RPMI8226 (cell line): ENCODE measurements at places on chromosomes 7 and 10.

- DNase-seq = peak; percentile 83
These were observed 3.4 kb upstream of the MUC12 start for GRCh38 chr7:100965723-100966541.

DNA sequence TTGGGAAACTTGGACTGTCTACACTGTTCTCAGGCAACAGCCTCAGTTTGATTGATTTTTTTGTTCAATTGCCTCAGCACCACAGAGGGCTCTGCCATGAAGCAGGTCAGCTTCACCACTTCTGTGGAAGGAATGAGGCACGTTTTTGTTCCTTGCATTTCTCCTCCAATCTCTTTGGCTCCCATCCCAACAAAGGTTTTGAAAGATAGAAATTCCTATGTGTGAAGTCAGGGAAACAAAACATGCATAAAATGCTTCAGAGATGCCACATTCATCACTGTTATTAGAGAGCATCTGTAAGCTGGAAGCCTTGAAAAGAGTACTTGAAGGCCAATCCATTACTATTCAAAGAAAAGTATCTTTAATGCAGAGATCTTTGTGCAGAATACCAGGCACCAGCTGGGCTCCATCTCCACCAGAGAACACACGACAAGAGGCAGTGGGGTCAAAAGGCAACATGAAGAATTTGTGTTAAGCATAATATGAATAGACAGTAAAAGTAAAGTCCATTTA lies 249.1 kb upstream of the LYZL1 start:
- DNase-seq = no peak

DNA sequence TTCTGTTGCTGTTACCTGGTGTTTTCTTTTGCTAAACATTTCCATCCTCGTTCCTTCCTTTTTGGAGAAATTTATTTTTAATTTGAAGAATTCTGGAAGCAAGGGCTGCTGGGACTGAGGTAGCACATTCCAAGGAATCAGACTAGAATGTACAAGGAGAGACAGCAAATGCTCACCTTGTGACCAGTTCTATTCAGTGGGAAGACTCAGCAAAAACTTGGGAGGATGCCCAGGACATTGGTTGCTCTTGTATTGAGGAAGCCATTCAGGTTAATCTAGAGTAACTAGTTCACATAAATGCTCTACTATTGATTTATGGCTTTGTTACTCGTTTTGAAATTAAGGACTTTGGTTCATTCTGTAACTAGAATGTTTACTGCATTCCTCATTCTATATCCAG lies 11.3 kb downstream of the PLCE1 start:
- no peak for DNase-seq

- no peak for DNase-seq
These were observed 52.9 kb upstream of the CALD1 start for GRCh38 chr7:134726581-134726980.

DNA sequence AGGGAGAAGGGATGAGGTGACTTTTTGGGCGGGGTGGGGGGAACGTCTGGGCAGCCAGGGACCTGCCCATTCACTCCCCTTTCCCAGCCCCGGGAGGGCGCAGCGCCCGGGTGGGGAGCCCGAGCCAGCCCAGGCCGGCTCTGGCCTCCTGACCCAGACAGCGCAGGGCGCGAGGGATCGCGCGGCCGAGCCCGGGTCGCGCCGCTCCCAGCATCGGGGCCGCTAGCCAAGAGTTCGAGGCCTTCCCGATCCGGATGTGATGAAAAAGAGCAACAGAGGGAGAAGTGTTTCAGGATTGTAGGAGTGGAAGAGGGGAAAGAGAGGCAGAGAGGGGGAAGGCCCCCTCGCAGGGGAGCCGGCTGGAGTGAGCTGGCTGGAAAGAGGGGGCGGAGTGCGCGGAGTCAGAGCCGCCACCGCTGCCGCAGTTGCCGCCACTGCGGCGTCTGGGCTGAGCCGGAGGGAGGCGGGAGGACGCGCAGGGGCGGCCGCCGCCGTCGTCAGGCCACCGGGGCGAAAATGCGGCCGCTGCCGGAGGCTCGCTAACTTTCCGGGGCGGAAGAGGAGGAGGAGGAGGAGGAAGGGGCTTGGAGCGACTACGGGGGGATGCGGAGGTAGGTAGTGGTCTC lies at the start of gene MDFIC:
Gene MDFIC, plus strand, starts transcription at position 69 of the 626 bp plus-strand sequence. CDS start 940 bp downstream, outside the sequence.
- peak; percentile 68 for DNase-seq

DNA sequence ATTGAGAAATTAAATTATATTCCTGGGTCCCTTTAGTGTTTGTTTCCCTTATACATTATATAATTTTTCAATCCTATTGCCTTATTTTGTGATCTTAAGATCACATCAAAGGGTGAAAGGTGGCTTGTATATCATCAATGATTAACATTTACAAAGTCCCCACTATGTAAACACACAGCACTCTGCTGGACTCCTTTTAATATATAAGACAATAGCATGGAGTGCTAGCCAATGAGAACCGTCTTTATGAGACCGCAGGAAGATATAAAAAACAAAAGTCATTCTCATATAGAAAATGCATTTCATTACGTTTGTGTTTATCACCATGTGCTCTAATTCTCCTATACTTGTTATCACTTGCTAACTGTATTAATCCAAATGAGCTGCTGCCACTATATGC lies 108.5 kb downstream of the HOXA1 start:
- no peak for DNase-seq

- DNase-seq = peak; percentile 39
These were observed 50.9 kb downstream of the GALNT11 start for GRCh38 chr7:152076324-152076821.

GRCh38 chr10:103648636-103649532 lies 155.4 kb downstream of the NEURL1 start:
- no peak for DNase-seq

DNA sequence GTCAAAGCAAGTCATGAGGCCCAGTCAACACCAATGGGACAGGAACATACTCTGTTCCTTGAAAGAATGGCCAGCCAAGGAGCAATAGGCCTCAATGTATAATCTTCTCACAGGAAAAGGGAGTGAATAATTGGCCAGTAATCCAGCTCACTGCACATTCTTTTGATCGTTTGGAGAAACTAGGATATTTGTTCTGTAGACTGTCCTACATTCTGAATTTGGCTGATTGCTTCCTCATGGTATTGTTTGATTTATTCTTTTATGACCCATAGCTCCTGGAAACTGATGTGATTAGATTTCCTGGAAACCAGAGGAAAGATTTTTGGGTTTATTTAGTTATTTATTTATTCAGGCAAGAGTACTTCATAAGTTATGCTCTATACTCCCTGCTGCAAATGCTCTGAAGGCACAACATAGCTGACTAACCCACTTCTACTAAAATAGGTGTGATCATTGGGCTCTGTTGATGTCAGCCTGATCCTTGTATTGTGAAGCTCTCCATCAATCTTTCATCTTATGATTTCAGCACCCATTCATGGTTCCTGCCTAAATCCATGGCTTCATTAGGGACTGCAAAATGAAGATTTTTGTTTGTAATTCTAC lies 745.2 kb downstream of the SUGCT start:
- no peak for DNase-seq

DNA sequence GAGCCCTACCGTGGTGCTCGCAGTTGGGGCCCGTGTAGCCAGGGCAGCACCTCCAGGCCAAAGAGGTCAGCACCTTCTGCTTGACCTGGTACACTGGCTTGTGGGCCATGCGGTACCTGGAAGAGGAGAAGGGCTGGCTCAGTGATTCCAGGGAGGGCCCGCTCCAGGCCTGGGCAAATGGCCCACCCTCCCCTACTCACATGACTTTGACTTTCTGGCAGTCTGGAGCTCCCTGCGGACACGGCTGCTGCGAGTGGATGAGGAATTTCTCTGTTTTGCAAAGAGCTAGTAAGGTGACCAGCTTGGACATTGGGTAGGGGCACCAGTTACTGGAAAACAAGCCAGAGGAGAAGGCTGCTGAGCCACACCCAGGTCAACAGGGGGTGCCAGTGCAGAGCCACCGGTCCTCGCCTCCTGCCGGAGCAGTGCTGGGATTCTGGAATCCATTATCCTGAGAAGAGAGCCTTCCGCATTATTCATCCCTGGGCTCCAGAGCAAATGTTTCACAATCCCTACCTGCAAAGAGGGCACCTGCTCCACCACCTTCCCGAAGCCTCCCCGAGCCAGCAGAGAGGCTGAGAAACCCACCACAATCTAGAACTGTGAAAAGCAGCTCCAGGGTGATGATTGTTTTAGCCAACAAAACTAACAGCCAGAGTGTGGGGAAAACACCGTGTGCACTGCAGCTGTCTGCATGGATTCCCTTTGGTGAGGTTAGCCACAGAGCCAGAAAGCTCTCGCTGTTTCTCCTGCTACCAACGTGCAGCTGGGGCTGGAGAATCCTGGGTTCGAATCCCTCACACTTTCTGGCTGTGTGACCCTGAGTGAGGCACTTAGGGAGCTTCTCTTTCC lies 11.8 kb downstream of the MMRN2 start:
- no peak for DNase-seq

- DNase-seq = no peak
These were observed 63.6 kb downstream of the ARID5B start for GRCh38 chr10:61964949-61965702.

DNA sequence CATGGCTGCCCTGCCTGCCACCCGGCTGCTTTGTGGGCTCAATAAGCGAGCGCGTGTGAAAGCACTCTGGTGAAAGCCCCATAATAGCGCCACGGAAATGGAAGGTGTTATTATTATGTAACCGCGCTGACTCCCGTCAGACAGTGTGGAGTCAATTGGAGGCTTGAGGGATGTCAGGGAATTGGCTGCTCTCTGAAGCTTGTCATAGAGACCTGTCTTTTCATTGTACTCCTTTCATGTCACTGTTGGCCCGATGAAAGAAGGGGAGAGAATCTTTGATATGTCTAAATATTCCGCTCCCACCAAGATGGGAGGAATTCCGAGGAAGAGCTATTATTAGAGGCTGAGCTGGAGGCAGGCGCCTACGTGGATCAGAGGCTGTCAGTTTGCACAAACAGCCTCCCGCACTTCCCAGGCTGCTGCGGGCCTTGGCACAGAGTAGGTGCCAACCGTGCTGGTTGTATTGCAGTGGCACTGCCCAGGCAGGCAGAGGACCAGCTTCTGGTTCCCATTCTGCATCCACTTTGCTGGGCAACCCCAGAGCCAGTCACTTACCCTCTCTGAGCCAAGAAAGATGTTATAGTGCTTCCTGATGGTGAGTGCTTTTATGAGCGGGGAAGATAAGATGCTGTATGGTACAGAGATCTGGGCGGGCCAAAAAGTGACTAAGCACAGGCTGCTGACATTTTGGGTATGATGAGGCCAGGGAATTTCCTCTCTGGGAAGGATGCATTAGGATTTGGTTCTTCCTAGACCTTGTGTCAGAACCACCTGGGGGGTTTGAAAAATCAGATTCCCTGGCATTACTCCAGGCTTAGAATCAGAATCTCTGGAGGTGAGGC lies 151.4 kb downstream of the RPS24 start:
- DNase-seq = no peak

GRCh38 chr10:35640474-35640873 lies 1.6 kb downstream of the FZD8 start:
- no peak for DNase-seq

GRCh38 chr7:157941210-157941609 lies 604.4 kb downstream of the DNAJB6 start:
- no peak for DNase-seq

GRCh38 chr10:28400176-28400575 lies 97.3 kb upstream of the MPP7 start:
- DNase-seq = peak; percentile 10

- peak; percentile 82 for DNase-seq
These were observed 13.1 kb downstream of the IFT22 start for GRCh38 chr7:101308245-101309085.

DNA sequence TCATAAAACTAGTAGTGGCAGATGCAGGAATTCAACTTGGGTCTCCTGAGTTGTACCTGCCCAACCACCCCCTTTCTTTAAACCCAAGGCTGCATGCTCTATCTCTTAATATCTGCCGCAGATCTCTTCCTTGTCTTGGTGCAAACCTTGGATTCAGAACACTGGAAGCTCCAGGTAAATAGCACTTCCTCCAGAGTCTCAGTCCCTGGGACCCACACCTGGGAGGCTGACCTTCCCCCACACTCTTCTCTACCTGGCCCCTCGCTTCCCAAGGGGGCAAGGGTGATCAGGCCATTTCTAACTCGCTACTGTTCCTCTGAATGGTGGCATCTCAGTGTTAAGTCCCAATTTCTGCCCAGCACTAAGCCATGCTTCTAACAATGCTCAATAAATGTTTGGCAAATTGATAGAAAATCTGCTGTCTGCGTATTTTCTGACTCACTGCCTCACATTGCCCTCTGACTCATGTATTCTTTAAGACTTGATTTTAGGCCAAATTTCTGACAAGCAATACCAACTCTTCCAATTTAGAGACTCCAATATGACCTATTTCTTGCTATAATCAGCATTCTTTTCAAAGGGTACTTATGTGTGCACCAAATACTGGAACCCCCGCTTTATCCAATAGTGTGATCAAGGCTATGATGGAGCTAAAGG lies 68.0 kb upstream of the PPP1R3C start:
- DNase-seq = no peak

DNA sequence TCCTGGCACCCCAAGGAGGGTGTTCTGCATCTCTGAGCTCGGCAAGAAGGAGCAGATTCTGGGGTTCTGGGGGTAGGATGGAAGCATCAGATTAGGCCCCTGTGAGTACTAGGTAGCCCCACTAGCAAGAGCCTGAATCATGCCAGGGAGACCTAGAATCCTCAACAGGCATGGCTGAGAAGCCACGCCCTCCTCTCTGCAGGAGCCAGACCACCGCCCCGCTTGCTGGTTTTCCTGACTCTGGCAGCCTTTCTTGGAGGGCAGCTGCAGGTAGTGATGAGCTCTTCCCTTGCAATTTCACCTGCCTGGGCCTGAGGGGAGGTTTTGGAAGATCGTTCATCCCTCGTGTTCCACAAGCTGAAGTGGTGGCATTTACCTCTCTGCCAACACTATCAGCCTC lies 68.9 kb upstream of the PRLHR start:
- no peak for DNase-seq

DNA sequence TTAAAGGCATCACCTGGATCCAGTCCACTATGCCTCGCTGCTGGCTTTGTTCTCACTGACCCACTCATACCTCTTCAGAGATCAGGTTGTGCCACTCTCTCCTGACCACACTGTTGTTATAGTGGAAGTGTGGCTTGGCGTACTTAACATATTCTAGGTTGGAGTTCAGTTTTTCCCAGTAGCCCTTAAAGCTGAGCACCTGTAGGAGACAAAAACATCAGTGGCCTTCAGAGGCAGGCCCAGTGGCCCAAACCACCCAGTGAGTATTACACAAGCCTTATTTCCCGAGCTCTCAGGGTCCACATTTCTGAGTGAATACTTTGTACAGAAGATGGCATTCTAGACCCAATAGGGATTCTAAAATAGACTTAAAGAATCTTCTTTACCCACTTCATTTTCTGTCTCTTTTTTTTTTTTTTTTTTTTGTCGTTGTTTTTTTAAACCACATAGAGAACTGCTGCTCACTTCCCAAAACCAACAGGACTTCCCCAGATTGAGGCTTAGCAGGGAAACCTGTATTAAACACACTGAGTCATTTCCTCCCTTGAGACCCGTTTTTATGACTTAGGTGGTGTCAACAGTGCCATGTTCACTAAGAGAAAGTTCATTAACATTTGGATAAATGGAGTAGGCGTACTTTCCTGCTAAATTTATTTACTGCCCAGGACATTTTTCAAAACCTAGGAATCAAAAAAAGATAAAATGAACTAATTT lies 85.8 kb downstream of the GSAP start:
- peak; percentile 14 for DNase-seq

GRCh38 chr10:48805848-48806247 lies 121.2 kb downstream of the WDFY4 start:
- no peak for DNase-seq
